WTC11 (cell line): ENCODE measurements at places on chromosomes 2 and 18. TPM values are rescaled to one million over a fixed set of nuclear protein-coding genes. Genes with fewer than 3 reads are reported as not detected.
A peak's percentile ranks its signal among the peaks of the same experiment; 100 is the strongest.

GRCh38 chr2:21017748-21018276 lies 26.1 kb downstream of the APOB start:
- DNase-seq, result no peak

DNA sequence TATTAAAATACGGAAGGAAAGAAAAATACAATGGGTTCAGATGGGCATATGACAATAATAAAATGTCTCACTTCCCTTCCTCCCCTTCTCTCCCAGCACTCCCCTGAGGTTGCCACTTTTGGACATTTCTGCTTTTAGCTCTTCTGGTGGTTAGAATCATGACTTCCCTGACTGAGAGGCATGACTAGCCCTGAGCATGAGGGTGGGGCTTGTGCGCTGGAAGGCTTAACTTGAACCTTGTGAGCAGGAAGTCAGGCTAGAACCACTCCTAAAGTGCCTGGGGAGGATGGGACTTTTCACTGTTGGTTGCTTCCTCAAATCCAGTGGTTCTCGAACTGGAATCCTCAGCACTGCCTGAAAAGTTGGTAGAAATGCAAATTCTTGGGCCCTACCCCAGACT lies 19.7 kb upstream of the ARHGAP25 start:
- no peak for DNase-seq

DOK6 gene
- total RNA-seq, result 0.48 to 4.1 TPM (median 2.5 TPM) in 3 replicates

DNA sequence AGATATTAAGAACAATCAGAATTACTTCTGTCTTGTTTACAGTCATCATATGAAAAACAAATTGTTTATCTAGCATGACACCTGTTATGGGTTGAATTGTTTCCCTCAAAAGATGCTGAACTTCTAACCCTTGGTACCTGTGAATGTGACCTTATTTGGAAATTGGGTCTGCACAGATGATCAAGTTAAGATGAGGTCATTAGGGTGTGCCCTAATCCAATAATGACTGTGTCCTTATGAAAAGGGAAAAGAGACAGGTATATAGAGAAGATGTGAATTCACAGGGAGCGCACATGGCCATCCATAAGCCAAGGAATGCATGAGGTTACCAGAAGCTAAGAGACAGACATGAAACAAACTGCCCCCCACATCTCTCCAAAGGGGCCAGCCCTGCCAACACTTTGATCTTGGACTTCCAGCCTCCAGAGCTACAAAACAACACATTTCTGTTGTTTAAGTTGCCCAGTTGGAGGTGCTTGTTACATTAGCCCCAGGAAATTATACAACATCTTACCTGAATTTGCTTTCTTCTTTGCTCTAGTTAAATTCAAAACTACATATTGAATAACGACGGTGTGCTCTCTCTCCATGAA lies 2.3 kb upstream of the HPCAL1 start:
- no peak for DNase-seq

GRCh38 chr2:41853427-41854191 lies 194.2 kb upstream of the PKDCC start:
- peak; percentile 70 for DNase-seq

DNA sequence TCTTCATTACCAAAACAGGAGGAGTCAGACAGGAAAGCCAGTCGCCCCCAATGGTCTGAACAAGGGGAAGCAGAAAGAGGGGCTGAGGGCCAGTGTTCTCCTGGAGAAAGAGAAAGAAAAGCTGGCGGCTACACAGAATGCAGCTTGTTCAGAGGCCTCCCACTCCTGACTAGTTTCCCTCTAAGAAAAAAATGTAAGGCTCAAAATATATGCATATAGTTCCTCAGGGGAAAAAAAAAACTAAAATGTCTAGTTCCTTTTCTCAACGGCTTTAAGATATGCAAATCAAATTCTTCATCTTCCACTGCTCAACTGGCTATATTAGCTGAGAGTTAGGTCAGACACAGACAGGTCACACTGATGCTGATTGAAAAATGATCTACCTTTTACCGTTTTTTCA lies 18.6 kb downstream of the MBOAT2 start:
- no peak for DNase-seq
